ENCODE measurements at places on chromosomes 3 and 15.

DNA sequence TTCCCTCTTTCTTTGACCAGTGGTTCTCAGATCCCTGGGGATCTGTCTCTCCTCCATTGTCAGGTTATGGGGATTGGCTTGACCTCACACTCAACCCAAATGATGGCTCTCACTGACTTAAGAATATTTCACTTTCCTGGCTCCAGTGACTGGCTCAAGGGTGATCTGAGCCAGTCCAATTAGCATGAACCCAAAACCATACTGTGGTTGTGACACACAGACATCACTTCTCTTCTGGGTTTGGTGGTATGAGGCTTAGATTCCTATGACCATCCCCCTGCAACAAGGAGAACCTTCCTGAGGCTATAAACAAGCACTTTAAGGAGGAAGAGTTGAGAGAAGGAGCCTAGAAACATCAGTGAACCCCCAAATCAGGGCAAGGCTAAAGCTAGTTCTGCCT is 85.8 kb downstream of the KCNAB1 start:
- no peak for DNase-seq

GRCh38 chr15:53225781-53226180 is 435.6 kb upstream of the ONECUT1 start:
- DNase-seq, result no peak

GRCh38 chr3:194750491-194750828 is 64.8 kb downstream of the FAM43A start:
- DNase-seq, result no peak

- no peak for DNase-seq
These were observed 92.5 kb upstream of the MEX3B start for GRCh38 chr15:82138306-82138705.

- DNase-seq, result no peak
These were observed 207.3 kb downstream of the TUSC7 start for GRCh38 chr3:116916836-116917235.

GRCh38 chr3:43102773-43103480 is 3.0 kb downstream of the POMGNT2 start:
- DNase-seq, result no peak

GRCh38 chr15:33988384-33988783 is 20.1 kb downstream of the CHRM5 start:
- no peak for DNase-seq

GRCh38 chr3:19901337-19901736 is 32.7 kb downstream of the EFHB start:
- DNase-seq, result no peak

DNA sequence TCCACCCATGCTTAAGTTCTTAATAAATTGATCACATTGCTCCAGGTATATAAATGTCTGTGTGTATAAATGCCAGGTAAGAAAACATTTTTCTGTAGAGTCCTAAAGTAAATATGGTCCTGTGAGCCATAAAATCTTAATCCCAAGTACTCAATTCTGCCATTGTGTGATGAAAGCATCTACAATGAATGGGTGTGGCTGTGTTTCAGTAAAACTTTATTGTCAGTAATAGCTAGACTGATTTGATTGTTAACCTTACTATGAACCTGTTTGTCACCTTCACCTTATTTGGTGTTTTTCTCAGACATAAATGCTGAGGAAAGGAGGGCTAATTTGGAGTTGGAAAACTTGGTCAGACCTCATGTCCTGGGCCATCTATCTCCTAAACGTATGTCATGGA is 683.5 kb upstream of the GRM7 start:
- no peak for DNase-seq

All from HEK293T (cell line).